SK-MEL-5 (cell line): ENCODE measurements at places on chromosomes 1 and 21. TPM values are rescaled to one million over a fixed set of nuclear protein-coding genes. Genes with fewer than 3 reads are reported as not detected.

- DNase-seq = no peak
Measured at GRCh38 chr1:23354245-23354644, 10.2 kb upstream of the HNRNPR start.

DNA sequence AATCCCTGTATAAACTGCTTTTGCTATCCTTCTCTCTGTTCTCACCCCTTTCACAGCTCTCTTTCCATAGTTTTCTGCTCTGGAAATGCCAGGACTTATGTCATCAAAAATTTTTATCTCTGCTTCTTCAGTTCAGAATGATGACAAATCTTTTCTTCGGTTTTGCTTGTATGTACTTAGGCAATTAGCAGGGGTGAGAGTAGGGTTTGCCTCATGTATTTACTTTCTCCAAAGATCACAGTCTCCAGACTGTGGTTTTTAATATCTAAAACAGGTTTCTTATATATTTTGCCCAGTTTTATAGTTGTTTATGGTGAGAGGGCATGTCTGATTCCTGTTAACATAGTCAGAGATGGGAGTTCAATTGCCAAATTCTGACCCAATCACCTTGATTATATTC lies 235.4 kb upstream of the LYPLAL1 start:
- DNase-seq = no peak

DNA sequence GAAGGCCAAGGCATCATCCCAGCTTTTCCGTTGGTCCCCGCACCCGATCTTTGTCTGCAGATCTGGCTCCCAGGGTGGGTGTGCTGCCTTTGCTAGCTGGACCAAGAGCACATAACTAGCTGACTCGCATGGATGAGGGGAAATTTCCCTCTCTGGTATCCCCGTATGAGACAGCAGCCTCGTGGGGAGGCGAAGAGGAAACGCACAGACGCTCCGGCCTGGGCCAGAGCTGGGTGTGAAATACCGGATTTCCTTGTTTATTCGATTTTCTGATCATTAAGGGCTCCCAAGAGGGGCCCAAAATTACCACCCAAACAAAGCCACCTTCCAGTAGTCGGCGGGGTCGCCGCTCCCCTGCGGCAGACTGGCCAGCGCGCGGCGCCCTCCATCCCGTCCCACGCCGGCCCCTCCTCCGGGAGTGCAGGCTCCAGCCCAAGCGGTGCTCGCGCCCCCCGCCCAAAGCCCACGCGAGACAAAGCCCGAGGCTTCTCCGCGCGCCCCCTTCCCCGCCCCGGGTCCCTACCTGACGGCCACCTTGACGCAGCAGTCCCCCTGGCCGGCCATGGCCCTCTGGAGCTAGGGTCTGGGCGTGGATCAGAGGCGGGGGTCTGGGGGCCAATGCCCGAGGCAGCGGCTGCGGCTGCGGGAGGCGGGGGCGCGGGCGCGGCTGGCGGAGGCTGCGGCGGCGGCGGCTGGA lies 546 bp downstream of the KIF21B start:
- no peak for DNase-seq

DNA sequence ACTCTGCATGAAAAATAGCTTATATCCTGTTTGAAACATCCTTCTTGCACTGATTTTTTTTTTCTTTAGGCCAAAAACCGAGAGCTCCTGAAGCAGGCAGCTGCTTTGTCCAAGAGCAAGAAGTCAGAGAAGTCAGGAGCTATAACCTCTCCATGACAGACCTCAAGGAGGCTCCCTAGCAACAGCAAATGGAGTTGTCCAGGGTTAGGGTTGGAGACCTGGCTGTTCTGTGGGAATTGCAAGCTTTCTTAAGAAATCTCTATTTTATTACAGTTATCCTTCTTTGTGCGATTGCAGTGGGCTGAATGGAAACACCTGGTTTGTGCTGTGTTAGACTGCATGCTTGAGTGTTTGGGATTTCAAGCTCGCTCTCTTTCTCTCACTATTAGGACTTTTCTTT lies 12.6 kb upstream of the STX12 start:
- peak; percentile 45 for DNase-seq

DNA sequence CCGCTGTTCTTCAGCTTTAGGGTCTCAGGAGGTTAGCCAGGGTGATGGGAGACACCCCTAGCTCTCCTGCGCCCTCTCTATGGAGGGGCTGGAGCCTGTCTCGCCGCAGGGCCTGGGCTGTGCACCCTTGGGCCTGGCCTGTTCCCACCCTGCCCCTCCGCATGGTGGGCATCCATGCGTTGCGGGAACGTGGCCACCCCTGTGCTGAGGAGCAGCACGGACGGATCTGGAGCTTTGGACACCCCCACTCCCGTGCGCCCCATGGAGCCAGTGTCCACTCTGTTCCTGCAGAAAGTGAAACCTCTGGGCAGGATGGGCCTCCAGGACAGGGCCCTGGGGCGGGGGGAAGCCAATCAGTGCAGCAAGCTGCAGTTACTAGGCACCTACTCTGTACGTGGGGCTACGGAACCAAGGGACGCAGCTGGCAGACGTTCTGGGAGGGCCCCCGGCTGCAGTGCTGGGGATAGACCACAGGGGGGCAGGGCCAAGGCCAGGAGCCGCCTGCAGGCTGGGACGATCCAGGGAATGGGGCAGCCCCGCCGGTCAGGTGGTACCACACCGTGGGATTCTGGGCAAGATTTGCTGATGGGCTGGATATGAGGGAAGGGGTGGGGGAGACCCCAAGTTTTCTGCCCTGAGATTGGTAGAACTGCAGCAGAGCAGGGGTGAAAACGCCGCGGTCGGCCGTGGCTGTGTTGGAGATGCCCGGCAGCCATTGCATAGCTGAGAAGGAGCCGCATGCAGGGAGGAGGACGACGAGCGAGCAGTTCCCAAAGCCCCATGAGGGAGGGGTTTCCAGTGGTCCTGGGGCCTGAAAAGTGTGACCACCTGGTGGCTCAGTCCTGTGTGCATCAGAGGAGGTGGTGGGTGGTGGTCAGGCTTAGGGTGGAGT lies 43.3 kb downstream of the TP73 start:
- DNase-seq = peak; percentile 77

DNA sequence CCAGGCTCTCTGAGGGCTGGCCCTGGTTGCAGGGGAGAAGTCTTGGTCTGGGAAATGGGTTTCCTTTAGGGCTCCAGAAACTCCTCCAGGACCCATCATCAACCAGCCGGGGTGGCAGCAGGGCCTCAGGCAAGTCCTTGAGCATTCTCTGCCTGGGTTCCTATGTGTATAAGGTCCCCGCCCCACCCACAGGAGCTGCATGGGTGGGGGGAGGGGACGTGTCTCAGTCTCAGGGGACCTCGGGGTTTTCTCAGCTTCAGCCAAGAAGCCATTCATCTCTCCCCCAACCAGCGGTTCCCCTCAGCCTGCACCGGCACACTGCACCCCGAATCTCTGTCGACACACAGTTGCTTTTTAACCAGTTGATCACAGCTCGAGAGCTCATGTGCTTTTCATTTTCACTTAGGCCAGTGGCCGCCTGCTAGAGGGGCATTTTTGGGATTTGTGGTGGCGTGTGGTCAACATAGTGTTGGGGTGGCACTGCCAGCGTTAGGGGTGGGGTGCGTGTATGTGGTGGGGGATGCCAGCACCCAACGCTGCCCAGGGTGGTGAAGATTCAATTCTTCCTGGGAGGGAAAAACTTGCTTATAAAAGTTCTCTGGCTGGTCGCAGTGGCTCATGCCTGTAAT lies 6.5 kb downstream of the RUNX3 start:
- DNase-seq = no peak

DNA sequence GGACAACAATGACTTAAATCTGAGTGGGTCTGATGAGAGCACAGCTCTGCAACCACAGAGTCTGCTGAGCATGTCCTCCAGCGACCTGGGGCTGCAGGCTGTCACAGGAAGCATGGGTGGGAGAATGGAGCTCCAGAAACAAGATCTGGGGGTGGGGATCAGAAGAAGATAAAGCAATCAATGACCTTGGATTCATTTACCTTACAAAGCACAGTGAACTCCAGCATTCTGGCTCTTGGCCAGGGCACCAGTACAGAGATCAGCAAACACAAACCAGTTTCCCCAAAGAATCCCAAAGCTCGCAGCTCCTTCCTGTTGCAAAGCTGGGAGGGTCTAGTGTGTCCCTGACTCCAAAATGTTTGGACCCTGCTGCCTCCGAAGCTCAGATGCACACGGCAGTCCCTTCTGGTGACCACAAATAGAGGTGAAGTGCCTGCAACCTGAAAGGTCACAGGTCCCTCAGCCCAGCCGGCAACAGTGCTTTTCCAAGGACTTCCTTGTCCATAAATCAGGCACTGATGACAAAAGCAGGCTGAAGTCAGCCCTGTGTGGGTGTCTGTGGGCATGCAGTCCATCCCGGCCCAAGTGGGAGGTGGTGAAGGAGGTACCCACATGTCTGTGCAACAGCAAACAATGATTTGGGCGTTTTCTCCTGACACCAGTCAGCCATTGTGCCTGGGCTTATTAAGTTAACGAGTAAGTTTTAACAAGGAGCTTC lies 76.1 kb downstream of the SH3BGR start:
- no peak for DNase-seq

DNA sequence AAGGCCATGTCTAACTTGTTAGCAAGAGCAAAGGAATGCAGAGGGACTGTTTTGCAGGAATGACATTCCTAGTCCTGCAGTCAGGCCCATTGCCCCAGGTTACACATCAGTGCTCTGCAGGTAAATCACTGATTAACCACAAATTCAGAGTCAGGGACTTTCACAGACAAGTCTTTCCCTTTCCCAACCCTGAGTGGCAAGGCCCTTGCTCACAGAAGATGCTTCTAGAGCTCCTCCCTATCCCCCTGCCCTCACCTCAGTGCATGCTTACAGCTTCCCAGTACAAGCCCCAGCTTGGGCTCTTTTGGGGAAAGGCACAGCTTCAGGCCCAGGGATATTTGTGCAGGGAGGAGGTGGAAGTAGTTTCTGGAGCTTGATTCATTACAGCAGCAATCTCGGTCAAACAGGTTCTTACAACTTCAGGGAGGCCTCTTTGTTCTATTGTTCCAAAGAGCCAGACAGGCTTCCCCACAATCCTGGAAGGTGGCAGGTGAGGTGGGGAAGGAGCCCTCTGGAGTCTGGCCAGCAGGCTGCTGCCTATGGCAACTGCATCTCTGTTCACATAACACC lies 53.9 kb downstream of the CASQ2 start:
- no peak for DNase-seq

DNA sequence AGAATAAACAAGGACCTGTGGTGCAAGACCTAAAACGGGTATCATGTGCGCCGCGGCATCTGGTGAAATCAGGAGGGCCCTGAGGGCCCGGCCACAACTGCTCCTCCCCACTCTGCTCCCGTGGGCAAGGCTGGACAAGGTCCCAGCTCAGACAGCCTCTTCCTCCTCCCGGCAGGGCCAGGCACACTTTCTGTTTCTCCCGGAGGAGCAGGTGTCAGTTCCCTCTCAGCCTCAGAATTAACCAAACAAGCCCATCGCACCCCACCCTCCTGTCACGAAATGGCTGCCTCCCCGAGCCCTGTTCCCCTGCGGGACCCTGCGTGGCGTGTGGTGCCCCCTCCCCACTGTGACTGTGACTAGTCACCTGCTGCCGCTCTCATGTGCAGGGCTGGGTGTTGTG lies 15.2 kb downstream of the PTTG1IP start:
- DNase-seq = no peak

DNA sequence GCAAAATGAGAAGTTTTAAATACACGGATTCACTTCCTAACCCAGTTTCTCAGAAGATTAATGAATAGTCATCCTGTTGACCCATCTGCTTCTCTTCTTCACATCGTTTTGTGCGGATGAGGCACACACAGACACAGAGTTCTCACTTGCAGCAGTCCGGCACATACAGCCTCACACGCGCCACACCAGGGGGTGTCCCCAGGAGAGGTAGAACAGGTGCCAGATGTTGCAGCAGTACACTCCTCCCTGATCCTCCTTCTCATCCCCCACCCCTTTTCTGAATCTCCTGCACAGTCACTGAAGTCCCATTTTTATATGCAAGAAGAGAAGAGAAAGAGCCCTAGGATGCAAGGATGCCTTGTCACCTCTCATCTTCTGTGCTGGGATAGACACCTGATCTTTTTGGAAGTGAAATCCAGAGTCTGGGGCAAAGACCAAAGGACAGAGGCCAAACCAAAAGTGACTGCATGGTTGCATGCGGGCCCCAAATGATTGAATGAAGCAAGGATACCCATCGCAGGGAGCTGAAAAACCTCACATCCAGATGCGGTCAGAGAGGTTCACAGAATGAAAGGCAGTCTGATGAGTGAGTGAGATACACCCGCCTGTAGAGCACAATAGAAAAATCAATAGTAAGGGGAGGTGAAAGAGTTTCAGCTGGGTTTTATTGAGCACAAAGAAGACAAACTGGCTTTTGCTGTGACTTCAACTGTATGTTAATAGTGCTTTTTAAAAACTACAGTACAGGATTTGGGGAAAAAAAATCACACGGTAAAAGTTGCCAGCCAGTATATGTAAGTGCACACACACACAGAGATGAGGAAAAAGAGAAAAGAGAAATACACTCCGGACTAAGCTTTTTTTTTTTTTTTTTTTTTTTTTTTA lies 28.9 kb downstream of the PBX1 start:
- no peak for DNase-seq

- DNase-seq = no peak
Measured at GRCh38 chr21:25855576-25855975, 120.8 kb downstream of the GABPA start.

DNA sequence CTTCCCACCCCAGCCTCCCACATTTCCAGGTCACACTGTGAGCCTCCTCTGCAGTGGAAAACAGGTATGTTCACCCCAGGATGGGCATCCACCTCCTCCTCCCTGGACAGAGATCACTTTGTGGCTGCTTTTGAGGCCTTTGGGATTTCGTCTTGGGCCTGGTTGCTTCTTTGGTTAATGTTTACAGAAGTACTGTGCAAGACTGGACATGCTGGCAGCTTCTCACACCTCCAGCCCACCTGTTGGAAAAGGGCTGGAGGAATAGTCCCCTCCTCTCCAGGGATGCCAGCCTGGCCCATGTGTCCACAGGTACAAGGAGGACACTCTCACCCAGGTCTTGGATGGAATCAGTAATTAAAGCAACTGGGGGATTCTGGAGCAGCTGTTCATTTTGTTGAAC lies 56.1 kb downstream of the KAZN start:
- no peak for DNase-seq

- no peak for DNase-seq
Measured at GRCh38 chr1:39525366-39526165, 34.1 kb downstream of the BMP8A start.

- no peak for DNase-seq
Measured at GRCh38 chr1:42348498-42348897, 13.5 kb upstream of the FOXJ3 start.

MATN1 gene
- 0.08 and 0.18 TPM in 2 replicates for total RNA-seq

KRTAP12-2 gene
- total RNA-seq = not detected in 2 replicates

GJA4 gene
- not detected in 2 replicates for total RNA-seq

SUCO gene
- 15.0 and 15.9 TPM in 2 replicates for total RNA-seq
